ENCODE measurements at places on chromosomes 12 and 14.

DNA sequence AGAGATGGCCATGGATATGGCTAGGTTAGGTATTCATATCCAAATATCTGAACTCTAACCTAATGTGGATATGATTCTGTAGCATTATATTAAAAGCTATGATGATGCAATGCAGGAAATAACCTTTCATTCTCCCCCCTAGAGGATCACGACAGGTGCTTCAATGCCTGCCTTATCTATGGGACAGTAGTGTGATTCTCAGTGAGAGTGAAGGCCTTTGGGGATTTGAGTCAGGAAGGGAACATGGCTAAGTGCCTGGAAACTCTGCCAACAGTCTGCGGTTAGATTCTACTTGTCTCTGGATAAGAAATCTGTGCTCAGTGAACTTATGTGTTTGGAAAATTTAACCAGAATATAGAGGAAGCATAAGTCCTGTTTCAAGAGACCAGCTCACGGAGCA, 81.8 kb downstream of the SLC38A1 start:
- DNase-seq: no peak

GRCh38 chr12:31406345-31406744, 80.4 kb upstream of the SINHCAF start:
- DNase-seq: no peak

GRCh38 chr12:60529261-60529660, 933.4 kb downstream of the SLC16A7 start:
- DNase-seq: no peak

- no peak for DNase-seq
Measured at GRCh38 chr14:61700104-61700886, 5.0 kb downstream of the HIF1A start.

DNA sequence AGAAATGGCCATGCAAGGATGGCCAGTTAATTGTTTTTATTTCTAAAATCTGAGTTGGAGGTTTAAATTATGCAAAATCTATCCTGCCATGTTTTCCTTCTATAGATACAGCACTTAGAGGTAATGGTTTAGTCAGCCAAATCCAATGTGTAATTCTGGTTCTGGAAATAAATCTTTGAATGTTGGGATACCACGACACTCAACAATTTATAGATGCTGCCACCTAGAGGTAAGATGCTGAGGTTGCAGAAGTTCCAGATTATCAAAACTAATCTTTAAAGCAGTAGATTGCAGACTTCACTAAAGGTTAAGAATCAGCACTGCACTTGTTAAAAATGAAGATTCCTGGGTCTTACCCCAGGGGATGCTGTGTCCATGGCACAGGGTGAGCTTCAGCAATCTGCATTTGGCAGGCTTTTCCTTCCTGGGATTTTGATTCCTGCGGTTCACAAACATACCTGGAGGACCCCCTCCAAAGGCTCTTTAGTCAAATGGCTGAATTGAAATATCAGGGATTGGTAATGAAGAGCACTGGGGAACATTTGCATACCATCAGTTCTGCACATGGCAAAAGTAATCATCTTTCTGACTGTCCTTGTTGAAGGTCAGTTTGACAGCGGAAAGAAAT, 53.4 kb upstream of the ANO4 start:
- no peak for DNase-seq

DNA sequence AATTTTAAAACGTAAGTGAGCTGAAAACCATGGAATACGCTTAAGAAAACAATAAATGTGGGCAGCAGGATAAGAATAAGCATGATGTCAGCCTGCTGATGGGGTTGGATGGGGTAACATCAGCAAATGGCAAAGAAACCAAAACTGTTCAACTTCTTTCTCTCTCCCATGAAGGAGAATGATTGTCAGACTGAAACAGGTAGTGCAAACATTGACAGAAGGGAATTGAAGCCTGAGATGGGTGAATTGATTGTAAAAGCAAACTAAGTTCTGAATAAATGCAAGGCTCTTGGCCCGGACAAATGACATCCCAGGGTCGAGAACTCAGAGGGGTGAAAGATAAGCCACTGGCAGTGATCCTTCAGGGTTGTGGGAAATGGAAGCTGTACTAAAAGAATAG, 182.6 kb downstream of the ETV6 start:
- DNase-seq: no peak

- DNase-seq: no peak
Measured at GRCh38 chr12:43848786-43849185, 12.9 kb downstream of the TMEM117 start.

DNA sequence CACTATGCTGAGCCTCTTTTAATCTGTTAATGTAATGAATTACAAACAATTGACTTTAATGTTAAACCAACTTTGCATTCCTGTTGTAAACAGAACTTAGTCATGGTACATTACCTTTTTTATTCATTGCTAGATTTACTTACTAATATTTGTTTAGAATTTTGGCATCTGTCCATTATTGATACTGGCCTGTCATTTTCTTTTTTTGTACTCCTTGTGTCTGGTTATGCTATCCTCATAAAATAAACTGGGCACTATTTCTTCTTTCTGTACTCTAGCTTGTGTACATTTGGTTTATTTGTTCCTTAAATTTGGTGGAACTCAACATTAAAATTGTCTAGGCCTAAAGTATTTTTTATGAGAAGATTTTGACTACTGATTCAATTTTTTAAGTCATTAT, 32.1 kb downstream of the SPATA7 start:
- DNase-seq: no peak

Measured in SK-N-DZ (cell line).